ENCODE measurements at places on chromosomes 3 and 15. TPM values are rescaled to one million over a fixed set of nuclear protein-coding genes. Genes with fewer than 3 reads are reported as not detected.

RASGRP1 gene
- total RNA-seq = 0.11 TPM

- DNase-seq = no peak
- no peak overlapping the region for H3K4me3 ChIP-seq
- H3K27me3 ChIP-seq = no peaks in the 10 kb centered on the region
- no peaks in the 10 kb centered on the region for H3K36me3 ChIP-seq
- no peak overlapping the region for H3K27ac ChIP-seq
Observed at GRCh38 chr15:69881302-69881670, 216.4 kb downstream of the TLE3 start.

TMEM207 gene
- not detected for total RNA-seq

DNA sequence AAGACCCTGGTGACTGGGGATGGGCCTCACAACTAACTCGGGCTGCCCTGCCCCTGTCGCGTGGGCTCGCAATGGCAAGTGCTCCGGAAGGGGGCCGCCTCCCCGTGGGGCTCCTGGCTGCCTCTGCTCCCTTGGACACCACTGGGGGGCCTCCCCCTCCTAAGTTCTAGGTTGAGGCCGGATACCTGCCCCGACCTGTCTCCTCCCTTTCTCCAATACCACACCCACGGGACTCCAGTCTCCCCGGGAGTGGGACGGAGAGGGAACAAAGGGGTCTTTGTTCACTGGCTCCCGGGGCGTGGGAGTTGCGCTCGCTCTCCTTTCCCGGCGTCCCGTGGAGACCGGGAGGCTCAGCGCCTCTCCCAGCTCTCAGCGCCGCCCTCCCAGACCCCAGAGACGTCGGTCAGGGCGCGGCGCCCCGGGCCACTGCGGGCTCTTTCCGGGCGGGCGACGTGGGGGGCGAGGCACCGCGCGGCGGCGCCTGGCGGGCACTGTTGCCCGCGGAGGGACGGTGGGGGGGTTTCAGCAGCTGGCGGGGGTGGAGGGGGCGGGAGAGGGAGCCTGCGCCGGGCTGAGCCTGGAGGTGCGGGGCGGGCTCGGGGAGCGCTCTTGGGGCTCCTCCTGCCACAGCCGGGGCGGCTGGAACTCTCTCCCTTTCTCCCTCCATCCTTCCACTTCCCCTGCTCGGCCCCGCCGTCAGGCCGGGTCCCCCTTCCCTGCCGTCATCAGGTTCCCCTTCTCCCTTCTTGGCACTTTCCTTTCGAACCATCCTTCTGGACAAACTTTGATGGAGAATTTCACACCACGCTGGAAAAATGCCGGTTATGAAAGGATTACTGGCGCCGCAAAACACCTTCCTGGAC is at the start of gene KCNH8:
Gene KCNH8 (plus strand): TSS at position 606 of the 863 bp plus-strand sequence. CDS start 210 bp downstream, at position 816.
- no peak within 1 kb of the TSS for H3K27ac ChIP-seq
- H3K4me3 ChIP-seq = peak within 1 kb of the TSS; percentile 32
- H3K4me1 ChIP-seq = peaks cover 18% of the 10 kb centered on the region
- DNase-seq = no peak
- H3K36me3 ChIP-seq = no peaks in the 10 kb centered on the region

DNA sequence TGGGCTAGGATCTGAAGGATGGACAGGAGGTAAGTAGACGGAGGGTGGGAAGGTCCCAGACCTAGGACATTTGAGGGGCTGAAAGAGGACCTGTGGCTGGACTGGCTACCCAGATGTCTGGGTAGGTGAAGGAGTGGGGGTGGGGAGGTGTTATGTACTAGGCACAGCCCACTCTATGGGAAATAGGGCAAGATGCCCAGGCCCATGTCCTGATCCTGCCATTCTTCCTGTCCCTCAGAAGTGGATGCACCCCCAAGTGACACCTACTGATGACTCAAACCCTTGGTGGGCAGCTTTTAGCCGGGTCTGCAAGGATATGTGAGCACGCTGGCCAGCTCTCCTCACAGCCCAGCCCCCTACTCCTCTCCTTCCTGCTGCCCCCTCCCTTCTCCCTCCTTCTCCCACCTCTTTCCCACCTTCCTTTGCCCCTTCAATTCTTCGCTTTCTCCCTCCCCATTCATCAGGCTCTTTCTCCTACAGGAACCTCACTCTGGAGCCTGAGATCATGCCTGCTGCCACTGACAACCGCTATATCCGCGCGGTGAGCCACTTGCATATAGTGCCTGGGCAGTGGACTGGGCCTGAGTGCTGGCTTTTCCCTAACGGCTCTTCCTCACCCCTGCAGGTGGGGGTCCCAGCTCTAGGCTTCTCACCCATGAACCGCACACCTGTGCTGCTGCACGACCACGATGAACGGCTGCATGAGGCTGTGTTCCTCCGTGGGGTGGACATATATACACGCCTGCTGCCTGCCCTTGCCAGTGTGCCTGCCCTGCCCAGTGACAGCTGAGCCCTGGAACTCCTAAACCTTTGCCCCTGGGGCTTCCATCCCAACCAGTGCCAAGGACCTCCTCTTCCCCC is 5.2 kb downstream of the ACY1 start:
- no peaks in the 10 kb centered on the region for H3K27me3 ChIP-seq
- no peak overlapping the region for H3K27ac ChIP-seq
- H3K36me3 ChIP-seq = no peaks in the 10 kb centered on the region
- DNase-seq = no peak
- no peak overlapping the region for H3K4me3 ChIP-seq

NTRK3 gene
- total RNA-seq = 0.75 TPM

DNA sequence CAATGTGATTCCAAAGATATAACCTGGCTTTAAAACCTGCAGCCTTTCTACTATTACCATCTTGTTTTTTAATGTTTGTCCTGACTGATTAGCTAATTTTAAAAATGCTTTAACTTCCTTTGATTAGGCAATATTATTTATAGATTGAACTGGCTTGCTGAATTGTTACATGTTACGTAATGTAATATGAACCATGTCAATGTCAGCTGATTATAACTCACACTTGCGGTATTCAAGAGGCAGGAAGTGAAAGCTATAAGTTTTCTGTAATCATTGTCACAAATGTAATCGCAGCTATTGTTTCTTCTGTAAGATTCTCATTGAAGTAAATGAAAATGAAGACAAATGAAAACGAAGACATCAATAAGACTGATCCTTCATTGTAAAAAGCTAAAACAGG is 146.8 kb downstream of the ROBO2 start:
- DNase-seq = no peak
- H3K27ac ChIP-seq = no peak overlapping the region
- H3K4me3 ChIP-seq = no peak overlapping the region

ZNF35 gene
- total RNA-seq = 2.2 TPM

DNA sequence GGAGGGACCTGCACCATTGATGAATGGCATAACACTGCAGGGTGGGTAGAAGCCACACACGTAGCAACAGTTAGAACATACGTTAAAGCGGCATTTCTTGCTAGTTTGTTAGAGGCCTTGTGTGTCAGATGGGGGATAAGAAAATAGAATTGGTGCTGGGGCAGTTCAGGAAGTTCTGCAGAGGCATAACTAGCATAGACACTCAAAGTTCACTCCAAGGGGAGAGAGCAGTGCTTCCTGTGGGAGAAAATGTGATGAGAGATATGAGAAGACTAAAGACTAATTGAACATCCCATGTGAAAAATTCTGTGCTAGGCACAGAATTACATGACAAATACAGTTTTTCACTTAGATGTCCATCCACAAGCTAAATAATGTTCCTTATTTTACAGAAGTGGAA is 327.1 kb downstream of the ZNF621 start:
- H3K4me3 ChIP-seq = no peak overlapping the region
- H3K36me3 ChIP-seq = no peaks in the 10 kb centered on the region
- H3K4me1 ChIP-seq = no peaks in the 10 kb centered on the region
- H3K27me3 ChIP-seq = no peaks in the 10 kb centered on the region
- no peak overlapping the region for H3K27ac ChIP-seq
- no peak for DNase-seq

MYLK gene
- 138 TPM for total RNA-seq

CTXND1 gene
- 2.7 TPM for total RNA-seq

- no peaks in the 10 kb centered on the region for H3K4me1 ChIP-seq
- no peaks in the 10 kb centered on the region for H3K36me3 ChIP-seq
- H3K27ac ChIP-seq = peak overlapping the region; percentile 93
- H3K4me3 ChIP-seq = peak overlapping the region; percentile 50
- H3K27me3 ChIP-seq = no peaks in the 10 kb centered on the region
- peak; percentile 98 for DNase-seq
Observed at GRCh38 chr15:74598126-74598842, 17.4 kb upstream of the CLK3 start.

- no peak for DNase-seq
- no peaks in the 10 kb centered on the region for H3K4me1 ChIP-seq
- no peak overlapping the region for H3K27ac ChIP-seq
- H3K4me3 ChIP-seq = no peak overlapping the region
Observed at GRCh38 chr3:197175503-197175902, 122.9 kb downstream of the DLG1 start.

GRCh38 chr3:36891701-36892160 is 53.1 kb downstream of the TRANK1 start:
- no peak overlapping the region for H3K27ac ChIP-seq
- H3K4me1 ChIP-seq = no peaks in the 10 kb centered on the region
- peaks cover 48% of the 10 kb centered on the region for H3K36me3 ChIP-seq
- no peak overlapping the region for H3K4me3 ChIP-seq
- no peaks in the 10 kb centered on the region for H3K27me3 ChIP-seq
- DNase-seq = no peak

CCR8 gene
- not detected for total RNA-seq

GRCh38 chr3:45665101-45665572 is 24.1 kb upstream of the SACM1L start:
- H3K27me3 ChIP-seq = no peaks in the 10 kb centered on the region
- H3K4me1 ChIP-seq = no peaks in the 10 kb centered on the region
- peak; percentile 81 for DNase-seq
- peak overlapping the region; percentile 20 for H3K27ac ChIP-seq
- H3K36me3 ChIP-seq = no peaks in the 10 kb centered on the region

GRCh38 chr15:80550908-80551260 is 144.2 kb upstream of the ABHD17C start:
- no peaks in the 10 kb centered on the region for H3K36me3 ChIP-seq
- no peaks in the 10 kb centered on the region for H3K4me1 ChIP-seq
- no peak for DNase-seq

GHRL gene
- total RNA-seq = not detected

PROK2 gene
- total RNA-seq = 0.51 TPM

PLSCR5 gene
- total RNA-seq = not detected

DNA sequence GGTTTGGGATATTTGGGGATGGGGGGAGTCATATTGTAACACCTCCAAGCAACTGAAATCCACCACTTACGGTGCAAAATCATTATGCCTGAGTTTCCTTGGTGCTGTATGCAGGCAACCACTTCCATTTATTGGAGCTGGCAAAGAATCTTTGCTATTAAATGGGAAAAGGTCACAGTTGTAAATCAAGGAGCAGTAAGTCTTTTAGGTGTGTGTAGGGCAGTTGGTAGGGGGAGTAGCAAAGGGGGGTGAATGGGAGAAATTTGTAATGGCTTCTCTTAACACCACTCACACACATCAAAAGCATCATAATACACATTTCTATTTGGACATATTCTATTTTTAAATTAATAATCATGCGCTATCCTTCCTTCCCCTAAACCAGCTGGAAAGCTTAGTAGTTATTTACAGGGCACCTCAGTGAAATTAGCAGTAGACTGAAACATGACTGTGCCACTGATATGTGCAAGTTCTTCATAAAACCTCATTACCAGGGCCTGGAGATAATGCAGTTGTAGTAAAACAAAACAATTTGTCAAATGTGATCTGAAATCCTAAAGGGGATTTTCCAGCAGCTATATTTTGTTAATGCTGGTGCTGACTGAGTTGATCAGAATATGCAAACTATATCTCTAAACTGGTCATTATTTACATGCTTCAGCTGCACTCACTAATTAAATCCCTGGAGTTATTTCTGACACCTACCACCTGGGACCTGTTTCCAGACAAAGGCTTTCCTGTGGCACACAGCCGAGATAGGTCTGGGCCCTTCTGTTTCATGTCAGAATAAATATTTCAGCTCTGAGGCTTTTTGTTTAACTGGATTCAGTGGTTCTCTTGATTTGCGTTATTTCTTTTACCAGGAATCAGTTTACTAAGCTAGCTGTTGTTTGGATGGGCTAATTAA is 90.1 kb downstream of the B3GALNT1 start:
- H3K27ac ChIP-seq = no peak overlapping the region
- H3K36me3 ChIP-seq = no peaks in the 10 kb centered on the region
- H3K4me3 ChIP-seq = no peak overlapping the region
- H3K27me3 ChIP-seq = no peaks in the 10 kb centered on the region
- DNase-seq = no peak
- H3K4me1 ChIP-seq = no peaks in the 10 kb centered on the region

GPR62 gene
- total RNA-seq = not detected

- no peak overlapping the region for H3K4me3 ChIP-seq
- DNase-seq = no peak
- no peak overlapping the region for H3K27ac ChIP-seq
- no peaks in the 10 kb centered on the region for H3K27me3 ChIP-seq
Observed at GRCh38 chr15:100096248-100096600, 245.6 kb downstream of the ADAMTS17 start.

DNA sequence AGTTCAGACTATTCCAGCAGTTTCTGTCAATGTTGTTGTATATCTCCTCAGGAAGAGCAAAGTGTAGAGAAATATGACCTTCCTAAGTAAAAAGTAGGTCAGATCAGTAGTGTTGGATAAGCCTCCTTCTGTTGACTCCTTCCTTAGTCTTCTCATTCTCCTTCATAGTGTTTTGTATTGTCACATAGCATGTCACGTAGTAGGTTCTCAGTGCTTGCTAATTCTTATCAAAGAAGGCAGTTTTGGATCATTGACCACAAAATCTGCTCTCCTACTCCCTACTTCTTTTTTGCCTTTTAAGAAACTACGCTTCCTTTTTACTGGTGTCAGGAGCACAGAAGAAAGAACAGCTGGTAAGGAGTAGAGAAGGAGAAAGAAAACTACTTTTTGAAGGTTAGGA is 1.0 kb upstream of the MGA start:
- no peaks in the 10 kb centered on the region for H3K27me3 ChIP-seq
- no peaks in the 10 kb centered on the region for H3K4me1 ChIP-seq
- no peak overlapping the region for H3K4me3 ChIP-seq

Measured in right lobe of liver (tissue), 6 donors.